Naive thymus-derived CD8-positive, alpha-beta T cell (primary cell): ENCODE measurements at places on chromosomes 2 and 18.

DNA sequence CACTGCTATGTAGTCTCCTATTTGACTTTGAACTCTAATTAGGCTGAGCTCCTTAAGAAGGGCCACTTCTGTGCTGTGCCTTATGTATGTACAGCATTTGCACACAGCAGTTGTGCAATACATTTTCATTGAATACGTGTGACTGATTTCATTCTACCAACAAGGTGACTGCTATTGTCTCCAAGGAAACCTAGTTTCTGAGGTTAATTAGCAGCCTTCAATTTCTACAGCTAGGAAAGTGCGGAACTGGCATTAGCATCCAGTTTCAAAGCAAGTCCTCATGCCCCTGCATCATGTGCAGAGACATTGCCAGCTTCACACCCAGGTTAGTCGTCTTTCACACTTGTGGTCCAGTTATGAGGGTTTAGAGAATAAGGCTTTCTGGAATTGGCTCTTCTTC is 58.6 kb downstream of the NCK2 start:
- DNase-seq = no peak
- H3K4me3 ChIP-seq = peak overlapping the region; percentile 82
- H3K36me3 ChIP-seq = peaks cover 17% of the 10 kb centered on the region
- no peaks in the 10 kb centered on the region for H3K27me3 ChIP-seq
- H3K4me1 ChIP-seq = peaks cover 95% of the 10 kb centered on the region

- no peaks in the 10 kb centered on the region for H3K27me3 ChIP-seq
- no peak for DNase-seq
- H3K4me1 ChIP-seq = no peaks in the 10 kb centered on the region
- no peaks in the 10 kb centered on the region for H3K36me3 ChIP-seq
- H3K4me3 ChIP-seq = no peak overlapping the region
- H3K27ac ChIP-seq = no peak overlapping the region
These were observed 82.4 kb downstream of the ACAA2 start for GRCh38 chr18:49730951-49731391.

DNA sequence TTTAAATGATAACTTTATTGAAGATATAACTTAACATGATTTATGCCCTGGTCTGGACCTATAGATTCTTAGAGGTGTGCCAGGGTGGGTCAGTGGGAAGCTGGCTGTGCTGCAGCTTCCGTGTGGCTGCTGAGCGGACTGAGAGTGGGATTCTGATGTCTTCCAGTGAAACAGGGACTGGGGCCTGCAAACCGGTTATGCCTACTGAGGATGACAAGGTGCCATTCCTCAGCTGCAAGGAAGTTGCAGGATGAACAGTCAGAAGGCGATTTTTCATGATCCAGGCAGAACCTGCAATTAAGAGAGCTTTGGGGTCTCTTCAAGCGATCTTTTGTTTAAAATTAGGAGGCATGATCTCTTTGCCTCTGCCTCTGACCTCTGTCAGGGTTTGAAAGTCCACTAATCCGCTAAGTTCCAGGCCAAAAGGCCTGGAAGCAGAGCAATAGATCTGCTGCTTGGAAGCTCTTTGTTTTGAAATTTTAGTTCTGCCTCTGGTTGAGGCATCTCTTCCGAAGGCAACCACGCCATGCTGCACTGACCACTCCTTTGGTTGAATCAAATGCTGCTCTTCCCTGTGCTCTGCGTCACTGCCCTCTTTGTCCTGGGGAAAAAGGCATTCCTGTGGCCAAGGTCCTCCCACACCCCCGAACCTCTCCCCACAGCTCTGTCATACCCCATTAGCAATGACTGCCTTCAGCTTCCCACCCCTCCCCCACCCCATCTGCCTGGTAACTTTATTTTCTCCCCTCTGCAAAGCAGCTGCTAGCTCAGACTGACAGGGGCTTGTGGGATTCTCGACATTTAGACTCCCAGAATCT is 2.0 kb downstream of the TMEM169 start:
- H3K36me3 ChIP-seq = no peaks in the 10 kb centered on the region
- DNase-seq = peak; percentile 3
- peak overlapping the region; percentile 93 for H3K27ac ChIP-seq
- no peaks in the 10 kb centered on the region for H3K27me3 ChIP-seq
- peak overlapping the region; percentile 97 for H3K4me3 ChIP-seq

GRCh38 chr2:97698530-97698929 is 14.8 kb upstream of the ZAP70 start:
- H3K4me1 ChIP-seq = peaks cover 11% of the 10 kb centered on the region
- no peak for DNase-seq
- no peak overlapping the region for H3K4me3 ChIP-seq
- H3K36me3 ChIP-seq = no peaks in the 10 kb centered on the region

DNA sequence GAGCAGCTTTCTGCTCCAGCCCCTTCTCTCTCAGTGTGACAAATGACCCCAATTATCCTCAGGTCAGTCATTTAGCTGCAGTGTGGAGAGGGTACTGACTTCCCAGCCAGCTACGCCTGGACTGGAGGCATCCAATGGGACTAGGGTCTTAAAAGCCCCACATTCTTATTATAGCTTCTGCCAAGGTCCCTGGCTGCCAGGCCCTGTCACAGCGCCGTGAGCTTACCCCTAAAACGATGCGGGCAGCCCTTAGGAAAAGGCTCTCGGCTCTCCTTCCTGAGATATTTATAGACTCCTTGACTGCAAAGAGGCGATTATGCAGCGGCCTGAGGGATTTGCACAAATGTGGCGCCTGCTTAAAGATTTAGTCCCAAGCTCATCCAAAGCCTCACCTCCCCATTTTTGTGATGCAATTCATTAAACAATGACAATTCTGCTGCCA is 69.2 kb upstream of the EDAR start:
- no peaks in the 10 kb centered on the region for H3K27me3 ChIP-seq
- no peak for DNase-seq
- peaks cover 31% of the 10 kb centered on the region for H3K4me1 ChIP-seq
- H3K36me3 ChIP-seq = no peaks in the 10 kb centered on the region
- no peak overlapping the region for H3K4me3 ChIP-seq

GRCh38 chr2:110866466-110866865 is 134.1 kb downstream of the ACOXL start:
- H3K4me3 ChIP-seq = no peak overlapping the region
- peaks cover 16% of the 10 kb centered on the region for H3K4me1 ChIP-seq
- DNase-seq = no peak
- no peaks in the 10 kb centered on the region for H3K27me3 ChIP-seq
- H3K27ac ChIP-seq = no peak overlapping the region
- no peaks in the 10 kb centered on the region for H3K36me3 ChIP-seq

DNA sequence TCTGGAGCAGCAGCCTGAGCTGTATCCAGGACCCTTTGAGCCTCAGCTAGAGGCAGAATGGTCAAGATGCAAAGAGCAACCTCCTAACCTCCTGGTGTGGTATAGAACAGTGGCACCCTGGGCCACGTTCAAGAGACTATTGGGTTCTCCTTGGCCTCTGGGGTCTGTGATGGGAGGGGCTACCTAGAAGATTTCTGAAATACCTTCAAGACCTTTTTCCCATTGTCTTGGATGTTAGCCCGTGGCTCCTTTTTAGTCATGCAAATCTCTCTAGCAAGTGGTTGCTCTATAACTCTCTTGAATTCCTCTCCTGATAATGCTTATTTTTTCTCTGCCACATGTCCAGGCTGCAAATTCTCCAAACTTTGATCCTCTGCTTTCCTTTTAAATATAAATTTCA is 106.3 kb upstream of the SULT1C3 start:
- no peaks in the 10 kb centered on the region for H3K4me1 ChIP-seq
- no peaks in the 10 kb centered on the region for H3K36me3 ChIP-seq
- no peak overlapping the region for H3K4me3 ChIP-seq
- H3K27me3 ChIP-seq = peaks cover 2% of the 10 kb centered on the region
- H3K27ac ChIP-seq = no peak overlapping the region

- no peak overlapping the region for H3K4me3 ChIP-seq
- no peak for DNase-seq
- H3K36me3 ChIP-seq = peaks cover 42% of the 10 kb centered on the region
- no peaks in the 10 kb centered on the region for H3K4me1 ChIP-seq
These were observed 138.4 kb downstream of the OTX1 start for GRCh38 chr2:63189026-63189425.

GRCh38 chr2:139099721-139100120 is 319.5 kb upstream of the NXPH2 start:
- no peaks in the 10 kb centered on the region for H3K27me3 ChIP-seq
- H3K36me3 ChIP-seq = no peaks in the 10 kb centered on the region
- no peak for DNase-seq
- H3K4me3 ChIP-seq = no peak overlapping the region
- H3K27ac ChIP-seq = no peak overlapping the region

DNA sequence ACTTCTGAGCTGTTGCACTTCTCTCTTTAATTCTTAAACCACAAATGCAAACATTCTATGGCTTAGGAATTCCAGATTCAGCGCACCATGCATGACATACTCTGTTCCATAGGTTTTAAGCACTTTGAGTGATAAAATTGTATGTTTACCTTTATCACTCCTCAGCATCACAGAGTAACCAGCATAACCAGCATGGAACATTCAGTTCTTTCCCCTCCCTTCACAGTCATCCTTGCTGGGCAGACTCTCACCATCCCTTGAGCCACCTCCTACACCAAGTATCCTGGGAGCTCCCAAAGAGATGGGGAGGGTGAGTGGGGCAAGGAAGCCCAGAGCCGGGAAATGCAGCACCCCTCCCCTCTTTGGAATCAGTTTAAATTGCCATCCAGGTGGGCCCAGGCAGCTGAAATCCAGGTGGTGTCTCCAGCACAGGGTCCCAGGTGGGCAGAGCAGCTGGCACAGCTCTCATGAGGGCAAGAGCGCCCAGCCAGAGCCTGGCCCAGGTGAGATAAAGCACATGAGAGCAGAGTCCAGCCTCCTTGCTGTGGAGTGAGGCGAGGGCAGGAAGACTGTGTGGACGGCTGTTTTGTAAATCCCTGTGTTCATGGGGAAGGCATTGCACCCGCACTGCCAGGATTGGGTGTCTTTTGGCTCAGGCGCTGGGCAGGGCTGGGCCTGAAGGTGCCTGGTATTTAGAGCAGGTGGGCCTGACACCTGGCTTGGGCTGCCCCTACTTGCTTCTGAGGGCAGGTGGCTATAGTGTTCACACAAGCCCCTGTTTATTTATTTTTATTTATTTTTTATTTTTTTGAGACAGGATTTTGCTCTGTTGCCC is 36.8 kb downstream of the LAMA3 start:
- peaks cover 5% of the 10 kb centered on the region for H3K27me3 ChIP-seq
- H3K27ac ChIP-seq = no peak overlapping the region
- H3K36me3 ChIP-seq = no peaks in the 10 kb centered on the region
- no peaks in the 10 kb centered on the region for H3K4me1 ChIP-seq
- DNase-seq = no peak

DNA sequence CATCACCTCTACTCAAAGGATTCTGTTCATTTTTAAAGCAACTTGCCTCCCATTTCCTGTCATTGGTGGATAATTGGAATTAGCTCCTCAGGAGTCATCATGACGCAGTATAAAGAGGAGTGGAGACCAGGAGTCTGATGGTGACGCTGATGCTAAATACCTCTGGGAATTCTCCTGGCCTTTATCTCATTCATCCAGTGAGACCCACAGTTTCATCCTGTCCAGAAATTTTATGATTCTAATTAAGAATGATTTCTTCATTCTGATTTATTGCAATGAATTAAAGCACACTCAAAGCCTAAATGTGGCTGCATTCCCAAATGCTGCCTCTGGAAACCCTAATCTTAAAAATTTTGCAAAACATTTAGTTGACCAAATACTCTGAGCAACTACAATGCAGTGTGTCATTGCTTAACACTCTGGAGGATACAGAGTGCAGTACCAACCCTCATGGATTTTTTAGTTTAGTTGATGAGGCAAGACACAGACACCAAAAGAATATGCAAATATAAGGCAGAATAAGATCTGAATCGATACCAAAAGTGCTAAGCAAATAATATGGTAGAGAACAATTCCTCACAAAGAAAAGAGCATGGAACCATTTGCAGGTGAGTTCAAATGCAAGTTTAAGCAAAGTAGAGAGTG is 236.2 kb downstream of the ETAA1 start:
- H3K36me3 ChIP-seq = no peaks in the 10 kb centered on the region
- H3K4me1 ChIP-seq = no peaks in the 10 kb centered on the region
- H3K27ac ChIP-seq = no peak overlapping the region
- H3K4me3 ChIP-seq = no peak overlapping the region

DNA sequence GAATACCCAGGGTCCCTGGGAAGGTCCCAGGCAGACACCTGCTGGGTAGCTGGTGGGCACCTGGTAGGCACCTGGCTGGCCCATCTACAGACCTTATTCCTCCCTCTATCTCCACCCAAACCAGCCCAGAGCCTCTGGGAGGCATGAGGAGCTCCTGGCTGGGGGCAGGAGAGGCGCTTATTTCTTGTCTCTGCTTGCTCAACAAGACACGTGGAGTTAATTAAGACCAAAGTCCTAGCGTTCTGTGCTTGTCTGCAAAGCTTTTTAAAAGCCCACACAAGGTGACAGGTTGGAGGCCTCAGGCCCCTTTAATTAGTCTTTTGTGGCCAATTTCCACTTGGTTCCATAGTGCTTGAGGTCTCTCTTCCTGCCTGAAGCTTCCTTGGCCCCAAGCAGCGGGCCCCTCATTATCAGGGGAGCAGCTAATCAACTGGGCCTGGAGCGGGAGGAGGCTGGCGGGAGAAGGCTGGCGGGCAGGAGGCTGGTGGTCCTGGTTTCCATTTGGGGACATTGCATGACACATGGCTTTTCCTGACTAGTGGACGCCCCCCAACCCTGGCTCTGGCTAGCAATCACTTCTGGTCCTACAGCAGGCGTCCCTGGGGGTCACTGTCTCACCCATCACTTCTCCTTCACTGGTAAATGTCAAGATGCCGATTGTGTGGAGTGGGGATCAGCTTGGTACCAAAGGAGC is 65.4 kb upstream of the HDAC4 start:
- no peak overlapping the region for H3K27ac ChIP-seq
- H3K4me1 ChIP-seq = no peaks in the 10 kb centered on the region
- H3K36me3 ChIP-seq = no peaks in the 10 kb centered on the region
- H3K27me3 ChIP-seq = no peaks in the 10 kb centered on the region
- no peak for DNase-seq

DNA sequence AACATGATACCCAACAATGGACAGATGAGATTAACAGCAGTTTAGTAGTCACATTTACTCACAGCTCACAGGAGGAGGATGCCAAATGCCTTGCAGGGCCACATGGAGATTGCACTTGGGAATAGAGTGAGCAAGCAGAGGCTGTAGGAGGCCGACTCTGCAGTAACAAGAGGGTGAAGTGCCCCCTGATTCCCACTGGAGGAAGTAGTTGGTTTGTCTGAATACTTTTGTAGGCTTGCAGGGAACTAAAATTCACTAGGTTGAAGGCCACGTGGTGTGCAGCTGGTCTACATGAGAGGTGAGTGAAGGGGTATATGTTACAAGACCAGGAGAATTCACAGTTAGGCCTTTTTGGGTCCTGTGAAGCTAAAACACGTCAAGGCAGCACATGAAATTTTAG is 419.3 kb upstream of the TNP1 start:
- DNase-seq = no peak
- H3K4me3 ChIP-seq = no peak overlapping the region
- H3K36me3 ChIP-seq = no peaks in the 10 kb centered on the region
- H3K27ac ChIP-seq = no peak overlapping the region
- H3K27me3 ChIP-seq = no peaks in the 10 kb centered on the region

GRCh38 chr2:26064846-26065245 is 31.0 kb downstream of the RAB10 start:
- peaks cover 17% of the 10 kb centered on the region for H3K4me1 ChIP-seq
- peak overlapping the region; percentile 36 for H3K27ac ChIP-seq
- no peak overlapping the region for H3K4me3 ChIP-seq
- peaks cover 5% of the 10 kb centered on the region for H3K36me3 ChIP-seq
